ENCODE measurements at places on chromosomes 11 and 22.

GRCh38 chr11:34790620-34791019, 125.6 kb downstream of the APIP start:
- no peak for DNase-seq

DNA sequence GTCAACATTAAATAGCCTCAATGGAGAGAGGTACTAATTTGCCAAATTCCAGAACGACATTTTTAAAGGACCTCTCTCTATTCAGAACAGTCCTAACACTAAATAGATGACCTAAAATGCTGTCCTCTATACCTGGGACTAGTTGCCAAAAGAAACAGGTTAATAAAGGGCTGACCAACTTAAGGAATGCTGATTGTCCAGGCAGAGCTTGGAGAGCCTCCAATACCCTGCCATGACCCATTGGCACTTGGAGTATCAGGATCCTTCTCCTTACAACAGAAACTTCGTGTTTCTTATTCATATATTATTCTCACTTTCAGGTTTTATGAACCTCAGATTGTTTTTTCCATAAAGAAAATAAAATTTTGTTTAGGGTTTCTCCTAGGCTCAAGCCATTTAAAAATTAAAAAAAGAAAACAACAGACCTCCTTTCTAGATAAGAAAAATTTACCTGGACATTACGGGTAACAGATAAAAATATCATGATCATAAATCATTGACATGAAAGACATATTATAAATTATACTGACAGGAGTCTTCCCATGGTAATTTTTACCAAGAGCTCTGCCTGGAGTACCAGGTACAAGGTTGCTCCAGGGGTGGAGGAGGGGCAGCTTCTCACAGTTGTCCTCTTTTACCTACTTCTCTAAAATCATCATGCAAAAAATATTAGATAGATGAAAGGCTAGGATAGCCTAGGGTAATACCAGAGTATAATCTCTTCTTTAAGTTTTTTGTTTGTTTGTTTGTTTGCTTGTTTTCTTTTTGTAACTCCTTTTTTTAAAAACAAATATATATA, 2.0 kb downstream of the LRRC4C start:
- no peak for DNase-seq

GRCh38 chr11:2574553-2575535, 125.0 kb downstream of the KCNQ1OT1 start:
- DNase-seq = no peak

GRCh38 chr11:15075162-15075526, 1.8 kb downstream of the CALCB start:
- DNase-seq = no peak

GRCh38 chr11:100942016-100942415, 187.6 kb downstream of the PGR start:
- no peak for DNase-seq

GRCh38 chr11:127334466-127334865, 333.9 kb upstream of the KIRREL3 start:
- no peak for DNase-seq

DNA sequence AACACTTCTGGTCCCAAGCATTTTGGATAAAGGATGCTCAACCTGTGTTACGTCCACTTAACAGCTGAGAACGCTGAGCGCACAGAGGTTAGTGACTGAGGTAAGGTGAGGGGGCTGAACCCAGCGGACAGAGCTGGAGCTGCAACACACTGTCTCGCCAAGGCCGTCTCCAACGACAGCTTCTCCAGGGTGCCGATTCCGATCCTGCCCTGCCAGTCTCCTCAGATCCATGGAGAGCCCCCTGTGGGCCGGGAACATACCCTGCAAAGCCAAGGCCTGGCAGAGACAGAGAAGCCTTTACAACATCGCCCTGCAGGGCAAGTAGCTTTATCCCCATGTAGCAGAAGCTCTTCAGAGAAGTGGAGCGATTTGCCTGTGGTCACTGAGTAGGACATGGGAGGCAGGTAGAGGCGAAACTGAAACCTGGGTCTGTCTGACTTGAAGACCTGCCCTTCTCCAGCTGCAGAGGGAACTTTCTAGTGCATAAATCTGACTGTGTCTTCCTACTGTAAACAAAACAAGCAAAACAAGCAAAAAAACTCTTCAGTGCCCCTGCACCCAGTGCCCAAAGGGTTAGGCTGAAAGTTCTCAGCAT, 72.8 kb downstream of the SCUBE1 start:
- DNase-seq = no peak

DNA sequence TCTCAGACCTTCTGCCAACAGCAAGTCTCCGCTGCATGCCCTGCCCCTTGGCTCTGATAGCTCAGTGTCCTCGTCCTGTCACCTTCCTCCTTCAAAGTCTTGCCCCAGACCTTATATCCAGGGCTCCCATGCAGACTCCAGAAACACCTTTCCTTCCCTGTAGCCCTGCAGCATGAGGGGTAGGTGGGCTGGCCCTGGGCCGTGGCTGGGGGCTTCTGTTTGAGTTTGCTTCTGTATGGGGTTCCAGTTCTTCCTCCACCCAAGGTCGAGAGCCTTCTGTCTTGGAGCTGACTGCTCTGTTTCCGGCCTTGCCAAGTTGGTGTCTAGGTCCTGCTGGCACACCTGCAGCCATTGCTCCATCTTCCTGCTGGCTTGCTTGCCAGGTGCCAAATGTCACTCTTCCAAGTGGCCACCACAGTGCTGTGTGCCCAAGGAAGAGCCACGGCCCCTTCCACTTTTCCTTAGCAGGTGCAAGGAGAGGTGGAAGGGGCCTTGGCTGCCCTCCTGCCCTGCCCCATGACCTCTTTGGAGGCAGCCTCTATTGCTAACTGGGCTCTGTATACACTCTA, 74.8 kb upstream of the NECTIN1 start:
- DNase-seq = no peak

DNA sequence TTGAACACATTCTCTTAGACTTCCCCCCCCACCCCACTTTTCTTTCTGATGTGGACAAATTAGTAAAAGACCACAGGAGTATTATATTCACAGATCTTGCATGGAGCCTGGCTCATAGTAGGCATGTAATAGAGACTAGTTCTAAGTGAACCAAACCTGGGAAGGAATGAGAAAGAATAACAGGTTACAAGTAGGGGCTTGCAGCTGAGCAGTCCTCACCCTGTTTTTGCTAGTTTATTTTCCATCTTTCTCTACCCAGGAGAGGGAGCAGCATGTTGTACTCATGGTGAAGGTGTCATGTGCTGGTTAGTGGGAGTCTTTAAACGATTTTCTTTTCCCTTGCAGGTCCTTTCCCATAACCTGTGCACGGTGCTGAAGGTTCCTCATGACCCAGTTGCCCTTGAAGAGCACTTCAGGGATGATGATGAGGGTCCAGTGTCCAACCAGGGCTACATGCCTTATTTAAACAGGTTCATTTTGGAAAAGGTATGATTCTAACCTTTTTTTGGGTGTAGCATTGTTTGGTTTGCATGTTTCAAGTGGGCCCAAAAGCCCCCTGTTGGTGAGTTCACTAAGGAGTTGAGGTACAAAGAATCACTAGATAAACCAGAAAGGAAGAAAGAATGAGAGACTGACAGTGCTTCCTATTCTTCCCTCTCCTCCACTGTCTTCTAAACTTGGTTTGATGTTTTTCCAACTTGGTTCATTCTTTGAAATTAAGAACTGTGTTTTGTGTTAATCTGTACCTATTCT, 30.1 kb downstream of the SWAP70 start:
- DNase-seq = no peak

- no peak for DNase-seq
Observed at GRCh38 chr11:19049351-19049750, 11.2 kb downstream of the MRGPRX2 start.

DNA sequence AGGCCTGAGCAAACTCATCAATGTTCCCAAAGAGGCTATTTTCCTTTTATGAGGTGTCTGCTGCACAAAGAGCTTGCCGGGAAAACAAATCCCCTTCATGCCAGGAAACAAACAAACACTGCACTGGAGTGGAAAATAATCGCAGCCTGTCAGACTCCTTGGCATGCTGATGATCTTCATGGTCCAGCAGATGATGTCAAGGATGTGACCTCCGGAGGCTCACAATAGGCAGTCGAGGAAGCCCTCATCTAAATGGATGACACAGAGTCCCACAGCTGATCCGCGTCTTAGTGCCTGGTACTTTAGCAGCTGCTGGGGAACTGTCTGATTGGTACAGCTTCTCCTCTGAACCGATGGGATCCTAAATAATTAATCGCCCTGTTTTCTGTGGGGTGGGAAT, 187.6 kb downstream of the TENM4 start:
- no peak for DNase-seq

GRCh38 chr22:46587061-46587460, 33.1 kb upstream of the GRAMD4 start:
- no peak for DNase-seq

DNA sequence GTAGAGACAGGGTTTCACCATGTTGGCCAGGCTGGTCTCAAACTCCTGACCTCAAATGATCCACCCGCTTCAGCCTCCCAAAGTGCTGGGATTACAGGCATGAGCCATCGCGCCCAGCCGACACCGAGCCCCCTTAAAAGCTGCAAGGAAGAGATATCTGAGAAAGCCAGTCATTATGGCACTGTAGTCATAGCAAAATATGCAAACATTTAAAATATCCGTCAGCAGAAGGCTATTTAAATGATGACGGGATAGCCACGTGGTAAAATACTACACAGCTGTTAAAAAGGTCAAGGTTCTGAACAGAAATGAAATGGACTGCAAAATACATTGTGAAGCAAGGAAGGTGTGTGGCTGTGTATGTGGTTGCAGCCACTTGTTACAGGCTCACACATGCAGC, 6.4 kb upstream of the CCDC88B start:
- DNase-seq = no peak

DNA sequence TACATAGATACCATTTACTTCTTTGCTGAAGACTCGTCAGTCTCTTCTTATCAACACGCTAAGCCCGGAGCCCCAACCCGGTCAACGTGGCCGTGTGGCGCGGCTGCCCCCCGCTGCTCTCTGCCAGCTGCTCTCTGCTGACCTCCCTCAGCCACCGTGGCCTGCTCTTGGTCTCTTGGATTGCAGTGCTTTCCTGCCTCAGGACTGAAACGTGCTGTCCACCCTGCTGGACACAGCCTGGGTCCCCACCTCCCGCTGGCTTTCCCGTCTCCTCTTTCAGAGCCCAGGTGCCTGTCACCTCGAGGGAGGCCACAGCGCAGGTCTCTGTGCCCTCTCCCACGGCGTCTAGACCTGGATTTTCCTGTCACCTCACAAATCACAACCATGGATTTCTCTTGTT, 388.1 kb upstream of the B3GAT1 start:
- DNase-seq = no peak

DNA sequence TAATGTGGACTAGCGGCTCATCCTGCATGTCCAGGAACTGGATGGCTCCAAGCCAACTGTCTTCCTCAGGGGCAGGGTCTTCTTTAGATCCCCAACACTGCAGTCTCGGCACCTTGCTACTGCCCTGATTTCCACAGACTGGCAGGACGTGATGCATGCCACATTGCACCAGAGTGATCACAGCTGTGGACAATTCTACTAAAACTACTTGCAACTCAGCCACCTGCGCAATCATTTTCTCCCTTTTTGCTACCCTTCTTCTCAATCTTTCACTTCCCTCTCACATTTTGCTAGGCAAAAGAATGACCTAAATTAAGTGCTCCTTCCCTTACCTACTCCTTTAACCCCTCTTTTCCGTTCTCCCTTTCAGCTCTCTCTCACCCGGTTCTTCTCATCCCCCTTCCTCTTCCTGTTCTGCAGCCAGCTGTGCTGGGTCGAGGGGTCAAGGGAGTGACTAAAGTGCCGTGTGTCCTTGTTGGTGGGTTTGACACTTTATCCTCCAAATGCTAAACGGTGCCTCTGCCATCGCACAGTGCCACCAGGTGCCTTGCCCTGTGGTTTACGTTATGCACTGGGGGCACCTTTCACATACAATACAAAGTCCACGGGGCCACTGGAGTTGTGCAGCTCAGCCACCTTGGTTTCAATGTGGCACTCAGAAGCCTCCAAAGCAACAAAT, 11.5 kb upstream of the PEX26 start:
- DNase-seq = no peak

DNA sequence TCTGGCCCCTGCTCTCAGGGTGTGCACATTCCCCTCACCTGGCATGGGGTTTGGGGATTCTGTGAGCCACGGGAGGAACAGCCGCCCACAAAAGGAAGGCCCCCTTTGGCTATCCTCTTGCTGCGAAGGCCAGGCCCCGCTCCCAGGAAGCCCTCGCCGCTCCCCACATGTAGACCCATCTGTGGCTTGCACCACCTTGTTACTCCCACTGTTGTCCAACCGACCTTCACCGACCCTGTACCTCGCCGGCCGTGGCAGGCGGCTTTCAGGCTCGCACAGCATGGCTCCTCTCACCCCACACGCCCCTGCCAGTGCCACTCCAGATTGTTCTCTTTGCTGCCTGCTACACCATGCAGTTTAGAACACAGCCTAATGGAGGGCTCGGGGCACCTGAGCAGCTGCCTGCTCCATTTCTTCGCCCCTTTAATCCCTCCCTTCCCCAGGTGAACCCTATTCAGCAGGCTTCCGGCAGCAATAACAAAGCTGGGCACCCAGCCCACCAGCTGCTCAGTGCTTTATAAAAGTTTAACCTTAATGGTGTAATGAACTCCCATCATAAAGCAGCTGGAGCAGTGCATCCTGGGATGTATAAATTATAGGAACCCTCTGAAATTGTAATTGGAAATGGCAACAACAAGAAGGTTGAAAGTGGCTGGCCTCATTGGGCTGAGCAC, 10.7 kb downstream of the DAGLA start:
- DNase-seq = no peak

- no peak for DNase-seq
Observed at GRCh38 chr11:2512431-2513407, 67.9 kb downstream of the KCNQ1 start.

DNA sequence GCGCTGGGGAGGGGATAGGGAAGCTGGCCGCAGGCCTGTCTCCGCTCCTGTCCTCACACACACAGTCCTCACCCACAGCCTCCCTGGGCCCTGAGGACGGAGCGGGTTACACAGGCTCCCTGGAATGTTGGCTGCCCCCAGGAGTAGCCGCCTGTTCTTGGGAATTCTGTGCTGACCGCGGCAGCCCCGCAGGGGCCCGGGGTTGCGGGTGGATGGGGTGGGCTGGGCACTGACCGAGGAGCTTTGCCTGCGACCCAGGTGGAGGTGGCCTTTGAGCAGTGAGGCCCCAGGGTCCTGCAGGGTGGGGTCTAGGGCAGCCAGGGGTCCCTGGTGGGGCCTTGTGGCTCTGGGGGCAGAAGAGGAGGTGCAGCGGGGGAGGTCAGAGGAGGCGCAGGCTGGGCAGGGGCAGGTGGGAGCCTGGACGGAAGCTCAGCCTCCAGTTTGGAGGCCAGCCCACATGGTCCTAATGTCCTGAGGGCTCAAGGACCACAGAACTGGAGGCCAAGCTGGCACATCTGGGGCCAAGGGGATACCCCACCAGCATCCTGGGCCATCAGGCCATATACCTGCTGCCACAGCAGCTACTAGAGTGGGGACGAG, 6.6 kb upstream of the MRGPRG start:
- no peak for DNase-seq

DNA sequence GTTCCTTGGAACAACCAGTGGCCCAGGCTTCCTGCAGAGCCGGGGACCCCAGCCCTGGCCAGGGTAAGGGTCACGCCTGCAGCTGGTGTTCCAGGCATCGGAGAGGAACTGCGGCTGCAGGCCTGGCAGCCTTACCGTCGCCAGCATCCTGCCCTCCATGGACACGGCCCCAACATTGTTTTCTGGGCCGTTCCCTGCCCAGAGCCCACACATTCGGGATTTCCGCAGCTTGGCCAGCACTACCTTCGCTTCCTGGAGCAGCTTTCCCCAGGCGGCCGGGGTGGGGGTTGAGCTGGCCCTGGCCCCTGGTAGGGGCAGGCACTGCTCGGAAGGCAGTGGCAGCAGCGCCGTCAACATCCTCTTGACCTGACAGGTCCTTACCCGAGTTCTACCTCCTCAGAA, 17.7 kb downstream of the TXN2 start:
- no peak for DNase-seq

- DNase-seq = no peak
Observed at GRCh38 chr22:45975164-45976161, 1.5 kb downstream of the WNT7B start.

GRCh38 chr22:38715176-38715764, 9.5 kb downstream of the GTPBP1 start:
- DNase-seq = no peak

Measured in DND-41 (cell line).